ENCODE measurements at places on chromosomes 3 and 15.

DNA sequence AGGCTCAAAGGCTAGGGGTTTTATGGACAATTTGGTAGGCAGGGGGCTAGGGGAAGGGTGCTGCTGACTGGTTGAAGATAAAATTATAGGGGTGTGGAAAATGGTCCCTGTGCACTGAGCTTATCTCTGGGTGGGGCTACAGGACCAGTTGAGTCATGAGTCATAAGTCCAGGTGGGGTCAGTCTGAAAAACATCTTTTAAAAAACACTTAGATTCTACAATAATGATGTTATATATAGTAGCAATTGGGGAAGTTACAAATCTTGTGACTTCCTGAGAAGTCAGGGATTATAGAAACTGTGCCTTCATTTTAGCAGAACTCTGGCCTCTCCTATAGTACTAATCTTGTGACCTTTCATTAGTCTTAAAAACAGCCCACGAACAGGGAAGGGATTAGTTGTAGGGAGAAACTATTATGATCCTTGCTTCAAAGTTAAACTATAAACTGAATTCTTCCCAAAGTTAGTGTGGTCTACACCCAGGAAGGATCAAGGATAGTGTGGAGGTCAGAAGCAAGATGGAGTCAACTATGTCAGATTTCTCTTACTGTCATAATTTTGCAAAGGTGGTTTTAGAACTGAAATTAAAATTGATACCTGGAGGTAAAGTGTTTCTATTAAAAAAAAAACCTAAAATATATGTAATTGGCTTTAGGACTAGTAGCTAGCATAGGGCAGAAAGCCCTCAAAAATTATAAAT, 130.1 kb downstream of the P2RY1 start:
- DNase-seq: no peak

DNA sequence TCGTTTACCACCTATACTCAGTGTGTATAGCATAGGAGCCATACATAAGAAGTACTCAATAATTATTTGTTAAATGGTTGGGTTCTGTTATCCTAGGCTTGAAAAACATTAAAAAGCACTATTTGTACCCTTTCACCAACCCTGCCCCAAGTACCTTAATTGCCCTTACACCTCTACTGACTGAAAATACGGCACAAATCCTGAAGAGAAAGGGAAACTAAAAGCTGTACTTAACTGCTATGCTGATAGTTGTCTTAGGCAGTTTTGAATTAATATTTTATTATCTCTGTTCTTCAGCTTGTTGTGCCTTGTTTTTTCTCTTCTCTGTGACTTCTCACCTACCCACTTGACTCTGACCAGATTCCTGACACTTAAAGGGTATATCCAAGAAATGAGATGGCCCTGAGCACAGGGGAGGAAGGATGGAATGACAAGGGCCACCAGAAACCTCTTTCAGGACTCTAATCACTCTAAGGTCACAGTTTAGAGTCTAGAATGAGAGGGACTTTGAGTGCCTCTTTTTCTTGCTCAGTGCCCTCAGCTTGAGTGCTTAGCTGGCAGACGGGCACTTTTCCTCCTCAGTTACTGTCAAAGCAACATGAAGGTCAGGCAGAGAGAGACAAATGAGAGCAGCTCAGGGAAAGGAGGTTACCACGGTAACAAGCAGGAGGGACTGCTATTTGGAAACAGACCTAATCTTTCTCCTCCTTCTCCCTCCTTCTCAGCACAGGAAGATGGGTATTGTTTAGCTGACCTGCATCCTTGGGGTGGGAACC, 136.5 kb downstream of the ZNF609 start:
- no peak for DNase-seq

- DNase-seq: peak; percentile 36
Measured at GRCh38 chr15:69798481-69799250, 299.1 kb downstream of the TLE3 start.

- DNase-seq: no peak
Measured at GRCh38 chr3:50572801-50573371, 3.6 kb downstream of the HEMK1 start.

DNA sequence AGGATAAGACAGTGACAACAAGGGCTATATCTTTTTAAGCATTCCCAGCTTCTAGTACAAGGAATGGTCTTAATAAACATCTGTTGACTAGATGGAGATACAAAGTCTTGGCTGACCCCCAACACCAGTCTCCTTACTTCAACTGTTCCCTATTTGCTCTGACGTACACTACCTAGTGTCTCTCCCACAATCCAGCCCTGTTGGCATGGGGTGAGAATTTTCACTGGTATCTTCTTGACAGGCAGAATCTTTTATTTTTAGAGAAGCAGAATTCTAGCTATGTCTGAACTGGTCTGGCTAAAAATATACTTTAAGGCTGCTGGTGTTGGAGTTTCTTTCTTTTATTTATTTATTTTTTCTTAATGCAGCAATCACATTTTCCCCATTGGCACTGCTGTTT, 82.0 kb downstream of the ETFA start:
- DNase-seq: no peak

GRCh38 chr3:42428830-42429229, 18.4 kb upstream of the LYZL4 start:
- no peak for DNase-seq

- no peak for DNase-seq
Measured at GRCh38 chr3:81446806-81447205, 314.6 kb downstream of the GBE1 start.

- no peak for DNase-seq
Measured at GRCh38 chr3:186152361-186152798, 43.5 kb upstream of the ETV5 start.

GRCh38 chr3:171269542-171269941, 190.7 kb downstream of the TNIK start:
- no peak for DNase-seq

DNA sequence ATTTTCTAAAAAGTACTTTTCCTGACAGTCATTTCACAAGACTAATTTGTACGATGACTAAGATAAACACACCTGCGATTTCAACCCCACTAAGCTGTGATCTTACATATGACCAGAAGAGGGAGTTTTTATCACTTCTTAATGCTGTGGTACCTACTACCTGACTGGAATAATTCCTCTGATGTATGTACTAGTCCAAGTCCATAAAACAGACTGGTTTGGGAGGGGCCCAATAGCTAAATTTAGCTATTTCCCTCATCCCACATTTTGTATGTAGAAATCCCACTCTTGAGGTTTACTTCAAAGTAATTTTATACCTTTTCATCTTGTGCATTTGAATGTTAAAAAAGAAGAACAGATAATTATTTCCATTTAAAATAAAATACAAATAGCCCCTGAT, 49.7 kb upstream of the SCAANT1 start:
- no peak for DNase-seq

- no peak for DNase-seq
Measured at GRCh38 chr3:6528951-6529350, 332.0 kb upstream of the GRM7 start.

- no peak for DNase-seq
Measured at GRCh38 chr15:95307115-95307514, 1023.4 kb upstream of the NR2F2 start.

GRCh38 chr15:43209059-43209824, 11.6 kb downstream of the EPB42 start:
- DNase-seq: no peak

- peak; percentile 62 for DNase-seq
Measured at GRCh38 chr15:68640791-68641331, 62.1 kb downstream of the CORO2B start.
